ENCODE measurements at places on chromosomes 5 and 9.

GRCh38 chr9:37302277-37302676, 120.2 kb upstream of the GRHPR start:
- no peak for DNase-seq

DNA sequence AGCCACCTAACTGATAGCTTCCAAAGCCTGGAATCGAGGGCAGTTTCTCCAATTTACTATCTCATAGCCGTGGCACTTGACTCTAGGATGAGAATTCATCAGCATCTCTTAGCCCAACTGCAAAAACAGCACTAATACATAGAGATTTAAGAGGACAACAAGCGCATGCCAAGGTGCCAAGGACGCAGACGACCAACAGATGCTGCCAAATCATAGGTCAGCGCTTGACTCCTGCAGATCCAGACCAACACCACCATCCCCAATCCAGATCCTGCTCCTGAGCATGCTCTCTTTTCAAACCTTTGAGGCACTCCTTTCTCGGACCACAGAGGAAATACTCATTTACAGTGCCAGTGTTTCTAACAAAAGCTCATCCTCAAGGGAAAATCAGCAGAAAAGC, 24.6 kb downstream of the NRG2 start:
- DNase-seq: no peak

- DNase-seq: no peak
Measured at GRCh38 chr5:170411100-170411499, 21.9 kb upstream of the KCNMB1 start.

DNA sequence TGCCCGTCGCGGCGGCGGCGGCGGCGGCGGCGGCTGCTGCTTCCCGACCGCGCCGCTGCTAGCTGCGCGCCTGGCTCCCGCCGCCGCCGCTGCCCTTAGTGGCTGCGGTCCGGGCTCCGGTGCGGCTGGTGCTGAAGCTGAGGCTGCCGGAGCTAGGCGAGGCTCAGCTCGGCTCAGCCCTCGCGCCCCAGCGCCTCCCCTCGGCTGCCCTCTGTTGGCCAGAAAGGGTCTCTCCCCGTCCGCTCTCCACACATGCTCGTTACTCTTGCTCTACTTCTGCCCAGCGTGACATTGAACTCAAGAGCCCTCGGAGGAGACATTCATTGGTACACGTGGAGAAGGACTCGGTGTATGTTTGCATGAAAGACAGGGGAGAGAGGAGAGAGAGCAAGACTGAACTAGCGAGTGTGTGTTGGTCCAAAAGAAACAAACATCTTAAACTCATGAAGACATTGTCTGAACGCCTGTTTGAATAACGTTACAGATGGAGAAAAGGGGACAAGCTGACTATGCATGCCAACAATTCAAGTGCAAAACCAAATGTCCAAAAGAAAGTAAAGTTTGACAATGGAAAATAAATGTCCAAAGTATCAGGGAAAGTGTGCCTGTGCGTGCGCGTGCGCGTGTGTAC, at the start of gene HCN1:
HCN1 (minus strand) TSS at position 175 of the 631 bp plus-strand sequence.
- peak; percentile 29 for DNase-seq

DNA sequence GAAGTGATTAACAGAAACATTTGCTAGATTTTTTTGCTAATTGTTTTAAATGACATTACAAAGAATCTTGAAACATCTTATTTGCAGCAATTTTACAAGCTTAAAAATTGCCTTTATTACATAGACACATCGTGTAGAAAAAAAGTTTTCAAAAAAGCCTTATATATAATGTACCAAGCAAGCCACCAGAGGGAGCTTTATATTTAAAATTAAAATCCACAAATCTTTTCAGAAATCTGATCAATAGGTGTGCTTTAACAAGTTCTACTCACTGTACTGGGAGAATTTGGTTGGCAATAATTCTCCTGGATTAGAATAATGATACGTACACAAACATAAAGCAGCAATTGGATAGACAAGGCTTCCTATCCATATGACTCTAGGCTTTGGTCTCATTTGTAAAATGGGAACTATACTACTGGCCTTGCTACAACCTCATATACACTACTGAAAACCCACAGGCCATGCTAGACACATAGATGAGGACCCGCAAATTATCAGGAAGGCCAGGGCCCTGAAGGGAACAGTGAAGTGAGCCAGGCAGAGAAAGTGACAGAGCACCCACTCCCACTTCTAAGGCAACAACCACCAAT, 4.8 kb downstream of the PSMB7 start:
- no peak for DNase-seq

GRCh38 chr9:88578121-88579049, 43.4 kb downstream of the NXNL2 start:
- DNase-seq: peak; percentile 84

DNA sequence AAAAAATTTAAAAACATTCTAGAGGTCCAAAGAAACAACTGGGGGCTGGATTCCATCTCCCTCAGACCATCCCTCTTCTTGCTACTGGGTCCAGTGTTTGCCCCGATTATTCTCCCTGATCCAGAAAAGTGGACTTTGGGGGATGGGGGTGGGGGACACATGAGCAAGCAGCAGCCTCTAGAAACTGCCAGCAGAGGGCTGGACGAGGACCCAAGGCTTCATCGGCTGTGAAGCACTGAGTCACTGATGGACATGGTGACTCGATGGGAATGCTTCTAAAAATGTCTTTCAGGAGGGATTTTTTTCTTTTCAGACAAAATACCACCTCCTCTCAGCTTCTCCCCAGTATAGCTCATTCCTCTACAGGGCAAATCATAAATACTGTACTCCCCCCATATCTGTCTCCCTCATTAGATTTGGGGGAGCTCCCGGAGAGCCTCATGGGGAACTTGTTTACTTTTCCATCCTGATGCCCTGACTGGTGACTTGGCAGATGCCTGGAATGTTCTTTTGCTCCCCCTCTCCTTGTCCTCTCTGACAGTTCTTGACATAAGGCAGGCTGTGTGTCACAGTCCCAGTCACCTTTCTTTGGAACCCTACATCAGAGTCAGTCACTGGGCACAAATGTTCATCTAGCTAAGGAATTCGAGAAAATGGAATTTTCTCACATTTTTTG, 67.2 kb upstream of the STC2 start:
- DNase-seq: no peak

DNA sequence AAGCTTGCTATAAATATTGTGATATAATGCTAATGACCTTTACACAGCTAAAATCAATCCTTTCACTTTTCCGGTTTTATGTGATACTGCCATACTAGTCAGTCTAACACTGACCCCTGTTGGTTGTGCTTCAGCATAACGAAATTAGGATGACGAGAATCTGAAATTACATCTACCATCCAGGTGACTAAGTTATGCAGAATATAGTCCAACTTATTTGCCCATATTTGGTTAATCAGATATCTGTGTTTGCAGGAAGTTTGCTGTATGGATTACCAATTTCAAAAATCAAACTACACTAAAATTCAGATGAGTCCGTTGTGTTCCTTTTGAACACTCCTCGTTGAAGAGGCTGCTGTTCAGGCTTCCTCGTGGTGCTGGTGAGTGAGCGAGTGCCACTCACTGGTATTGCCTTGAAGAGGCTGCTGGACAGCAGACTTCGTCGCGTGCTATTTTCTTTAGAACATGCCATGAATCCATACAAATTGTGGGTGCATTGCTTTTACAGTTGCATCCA, 32.5 kb downstream of the TENT4A start:
- no peak for DNase-seq

GRCh38 chr5:173237875-173238220, 2.8 kb upstream of the NKX2-5 start:
- no peak for DNase-seq

- DNase-seq: no peak
Measured at GRCh38 chr5:38424148-38425060, 132.0 kb downstream of the LIFR start.

DNA sequence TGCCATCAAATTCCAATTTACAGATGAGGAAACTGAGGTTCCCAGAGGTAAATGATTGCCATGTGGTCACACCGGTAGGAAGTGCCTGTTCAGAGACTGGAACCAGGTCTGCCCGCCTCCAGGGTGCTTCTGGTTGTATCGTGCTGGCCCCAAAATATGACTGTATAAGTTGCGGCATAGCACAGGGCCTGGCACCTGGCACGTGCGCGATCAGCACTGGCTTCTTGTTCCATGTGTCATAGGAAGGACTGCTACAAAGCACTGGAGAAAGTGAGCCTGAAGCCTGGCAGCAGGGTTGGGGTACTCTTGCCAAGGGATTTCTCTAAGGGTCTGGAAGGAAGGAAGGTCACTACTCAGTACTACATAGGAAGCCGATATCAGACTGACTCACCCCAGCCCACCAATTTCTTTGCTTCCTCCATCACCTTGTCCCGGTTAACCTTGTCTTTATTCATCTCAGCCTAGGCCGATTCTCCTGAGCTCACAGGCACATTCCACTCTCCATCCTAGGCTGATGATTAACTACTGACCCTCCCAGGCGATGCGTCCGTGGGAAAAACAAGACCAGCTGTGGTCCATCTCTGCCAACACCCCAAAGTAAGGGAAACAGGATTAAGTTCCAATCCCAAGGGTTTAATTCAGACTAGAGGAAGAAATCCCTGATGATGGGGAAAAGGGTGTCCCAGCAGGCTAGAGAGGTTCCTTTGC, 1.8 kb downstream of the HRH2 start:
- DNase-seq: no peak

DNA sequence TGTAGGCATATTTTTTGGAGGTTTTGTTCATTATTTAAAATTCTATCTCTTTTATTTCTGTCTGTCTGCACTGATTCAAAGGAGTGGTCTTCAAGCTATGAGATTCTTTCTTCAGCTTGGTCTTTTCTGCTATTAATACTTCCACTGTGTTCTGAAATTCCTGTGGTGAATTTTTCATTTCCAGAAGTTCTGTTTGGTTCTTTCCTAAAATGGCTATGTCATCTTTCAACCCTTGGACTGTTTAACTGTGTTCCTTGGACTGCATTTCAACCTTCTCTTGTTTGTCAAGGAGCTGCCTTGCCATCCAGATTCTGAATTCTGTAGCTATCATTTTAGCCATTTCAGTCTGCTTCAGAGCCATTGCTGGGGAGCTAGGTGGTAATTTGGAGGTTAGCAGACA, 76.3 kb downstream of the CERT1 start:
- DNase-seq: no peak

- no peak for DNase-seq
Measured at GRCh38 chr5:21701317-21701716, 1151.8 kb downstream of the CDH12 start.

DNA sequence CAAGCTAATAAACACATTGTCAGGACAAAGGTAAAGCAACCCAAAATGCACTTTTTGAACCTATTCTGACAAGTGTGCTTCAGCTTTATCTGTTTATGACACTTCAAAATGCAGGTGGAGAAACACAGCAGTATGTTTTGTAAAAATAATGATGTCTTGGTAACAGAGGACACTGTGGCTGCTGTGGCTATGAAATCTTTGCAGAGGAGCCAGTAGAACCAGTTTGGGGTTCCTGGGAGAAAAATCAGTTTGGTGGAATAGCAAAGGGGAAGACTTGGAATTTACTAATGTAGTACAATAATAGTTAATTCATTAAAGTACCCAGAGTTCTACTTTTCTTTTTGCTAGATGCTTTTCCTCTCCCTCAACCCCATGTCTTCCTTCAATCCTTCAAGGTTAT, 40.6 kb downstream of the SIL1 start:
- no peak for DNase-seq

- DNase-seq: no peak
Measured at GRCh38 chr5:159971931-159972461, 36.9 kb upstream of the TTC1 start.

- DNase-seq: no peak
Measured at GRCh38 chr5:141441571-141442170, 11.4 kb downstream of the PCDHGA12 start.

DNA sequence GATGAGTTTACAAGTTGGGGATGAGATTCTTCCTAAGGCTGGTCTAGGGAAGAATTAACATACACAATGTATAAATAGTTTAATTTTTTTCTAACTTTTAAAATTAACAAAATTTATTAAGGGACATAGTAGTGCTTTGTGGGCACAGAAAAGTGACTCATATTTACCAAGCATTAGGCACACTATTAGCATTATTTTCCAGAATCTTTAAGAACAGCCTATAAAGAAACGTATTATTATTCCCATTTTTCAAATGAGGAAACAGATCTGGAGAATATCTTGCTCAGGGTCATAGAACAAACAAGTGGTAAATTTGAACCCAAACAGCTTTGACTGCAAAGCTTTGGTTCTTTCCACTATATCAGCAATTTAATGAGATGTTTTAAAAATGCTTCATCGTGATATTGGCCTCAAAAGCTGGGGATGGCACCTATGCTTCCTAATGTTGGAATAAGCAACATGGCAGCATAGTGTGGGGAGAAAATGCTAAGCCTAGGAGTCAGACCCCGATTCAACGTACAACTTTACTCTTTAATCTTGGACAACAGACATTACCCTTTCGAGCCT, 55.9 kb downstream of the ABCA1 start:
- no peak for DNase-seq

DNA sequence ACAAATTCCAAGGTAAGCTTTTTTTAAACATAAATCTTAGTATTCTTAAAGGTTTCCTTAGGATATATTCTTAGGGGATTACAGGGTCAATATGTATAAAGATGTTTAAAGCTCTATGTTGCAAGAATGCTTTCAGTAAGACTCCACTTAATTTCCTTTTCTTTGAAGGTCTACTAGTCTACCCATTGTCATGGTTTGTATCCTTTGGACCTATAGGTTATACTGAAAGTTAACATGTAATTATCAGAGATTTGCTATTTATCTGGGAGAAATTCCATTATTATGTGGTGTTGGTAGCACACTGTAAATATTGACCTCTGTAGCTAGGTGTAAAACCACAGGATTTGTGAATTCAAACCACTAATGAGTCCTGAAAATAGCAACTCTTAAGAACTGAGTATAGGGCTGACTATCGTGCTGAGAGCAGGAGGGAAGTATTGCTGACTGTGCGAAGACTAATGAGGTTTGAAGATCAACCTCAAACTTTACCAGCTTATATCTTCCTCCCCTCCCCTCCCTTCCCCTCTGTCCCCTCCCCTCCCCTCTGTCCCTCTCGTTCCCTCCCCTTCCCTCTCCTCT, 85.6 kb downstream of the GADD45G start:
- no peak for DNase-seq

GRCh38 chr5:1819458-1819857, 18.3 kb downstream of the NDUFS6 start:
- no peak for DNase-seq

- no peak for DNase-seq
Measured at GRCh38 chr5:95317687-95318086, 32.8 kb upstream of the MCTP1 start.
